ENCODE measurements at places on chromosomes 4 and X.

DNA sequence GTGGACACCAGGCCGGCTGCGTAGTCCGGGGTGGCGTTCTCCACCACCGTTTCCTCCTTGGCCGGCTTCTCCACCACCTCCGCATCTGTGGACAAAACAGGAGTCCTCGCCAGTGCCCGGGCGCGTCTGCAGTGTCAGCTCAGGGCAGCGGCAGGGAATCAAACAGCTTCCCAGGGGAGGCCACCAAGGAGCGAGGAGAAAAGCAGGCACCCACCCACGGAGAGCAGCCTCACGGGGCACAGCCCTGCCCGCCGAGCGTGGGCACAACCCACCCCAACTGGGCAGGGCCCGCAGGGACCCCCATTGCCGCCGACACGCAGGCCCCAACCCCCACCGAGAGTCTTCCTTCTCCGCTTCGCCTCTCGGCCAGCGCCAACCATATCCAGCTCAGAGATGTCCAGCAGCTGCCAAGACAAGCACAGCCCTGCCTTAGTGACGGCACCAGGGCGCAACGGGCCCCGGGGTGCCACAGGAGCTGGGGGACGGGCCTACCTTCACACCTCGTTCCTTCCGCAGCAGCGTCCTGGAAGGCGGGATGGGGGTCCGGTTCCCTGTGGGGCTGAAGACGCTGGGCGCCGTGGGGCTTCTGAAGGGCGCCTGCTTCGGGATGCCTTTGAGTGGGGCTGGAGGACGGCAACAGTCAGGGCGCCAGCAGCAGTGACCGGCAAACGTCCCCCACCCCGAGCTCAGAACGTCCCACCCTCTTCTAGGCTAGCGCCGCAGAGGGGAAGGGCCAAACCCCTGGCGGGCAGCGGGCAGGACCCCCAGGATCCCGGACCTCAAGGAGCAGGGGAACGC, 22.8 kb downstream of the NELFA start:
- no peak for DNase-seq
- no peak overlapping the region for H3K4me3 ChIP-seq
- no peak overlapping the region for H3K27ac ChIP-seq
- H3K4me1 ChIP-seq, result no peaks in the 10 kb centered on the region
- H3K27me3 ChIP-seq, result no peaks in the 10 kb centered on the region

GRCh38 chrX:11461201-11462001, 168.2 kb downstream of the AMELX start:
- no peak overlapping the region for H3K27ac ChIP-seq
- no peaks in the 10 kb centered on the region for H3K27me3 ChIP-seq
- no peaks in the 10 kb centered on the region for H3K36me3 ChIP-seq
- H3K4me3 ChIP-seq, result no peak overlapping the region
- no peak for DNase-seq
- H3K4me1 ChIP-seq, result no peaks in the 10 kb centered on the region

- no peak overlapping the region for H3K27ac ChIP-seq
- H3K36me3 ChIP-seq, result no peaks in the 10 kb centered on the region
- DNase-seq, result no peak
- H3K4me3 ChIP-seq, result no peak overlapping the region
- H3K27me3 ChIP-seq, result no peaks in the 10 kb centered on the region
These were observed 54.1 kb upstream of the GABRE start for GRCh38 chrX:152028579-152028978.

DNA sequence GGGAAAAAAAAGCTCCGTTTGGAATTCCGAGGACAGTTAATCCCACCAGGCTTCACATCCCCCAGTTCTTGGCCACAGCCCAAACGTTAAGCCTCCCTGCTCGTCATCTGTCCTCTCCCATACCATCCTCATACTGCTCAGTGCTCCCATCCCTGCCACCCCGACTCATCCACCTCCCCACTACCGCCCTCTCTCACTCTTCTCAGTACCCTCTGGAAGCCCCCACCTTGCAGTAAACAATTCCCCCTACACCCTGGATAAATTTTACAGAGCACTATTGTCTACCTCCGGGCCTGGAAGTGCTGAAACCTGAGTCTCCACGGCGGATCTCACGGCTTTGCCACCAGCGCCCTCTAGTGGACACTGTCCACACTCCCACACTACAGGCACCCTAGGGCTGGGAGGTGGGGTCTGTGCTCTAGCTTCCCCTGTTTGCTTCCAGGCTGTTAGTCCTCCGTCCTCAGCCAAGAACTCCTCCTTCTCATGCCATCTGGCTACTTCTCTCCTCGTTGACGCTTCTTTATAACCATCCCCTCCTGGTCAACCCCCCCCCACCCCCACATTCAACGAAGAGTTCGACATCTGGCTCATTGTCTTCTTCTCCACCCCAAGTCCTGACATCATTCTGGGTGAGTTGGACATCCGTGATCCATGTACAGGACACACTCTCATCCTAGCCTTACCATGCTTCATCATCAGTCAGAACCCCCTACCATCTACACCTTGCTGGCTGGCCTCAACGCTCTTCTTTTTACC, 54.5 kb downstream of the RTL9 start:
- H3K36me3 ChIP-seq, result no peaks in the 10 kb centered on the region
- no peaks in the 10 kb centered on the region for H3K27me3 ChIP-seq
- H3K4me1 ChIP-seq, result peaks cover 9% of the 10 kb centered on the region
- no peak overlapping the region for H3K27ac ChIP-seq
- DNase-seq, result peak; percentile 70

- no peak overlapping the region for H3K27ac ChIP-seq
- no peaks in the 10 kb centered on the region for H3K27me3 ChIP-seq
- DNase-seq, result no peak
- no peaks in the 10 kb centered on the region for H3K36me3 ChIP-seq
- no peaks in the 10 kb centered on the region for H3K4me1 ChIP-seq
These were observed 72.6 kb upstream of the TET2 start for GRCh38 chr4:105074097-105074496.

DNA sequence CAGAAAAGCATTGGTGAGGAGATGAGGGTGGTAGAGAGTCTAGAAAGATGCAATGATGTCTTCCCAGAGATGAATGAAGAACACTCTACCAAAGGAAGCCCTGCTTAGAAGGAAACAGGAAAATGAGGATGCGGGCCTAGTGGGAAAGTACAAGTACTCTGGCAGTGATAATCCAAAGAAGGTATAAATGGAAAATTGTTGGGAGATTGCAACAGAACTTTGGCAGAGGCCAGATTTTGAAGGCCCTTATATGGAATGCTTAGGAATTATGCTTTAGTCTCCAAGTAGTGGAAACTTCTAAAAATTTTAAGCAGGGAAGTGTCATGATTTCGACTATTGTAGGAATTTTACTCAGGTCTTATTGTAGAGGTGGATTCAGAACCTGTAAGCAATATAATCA, 11.0 kb downstream of the ARSJ start:
- no peaks in the 10 kb centered on the region for H3K4me1 ChIP-seq
- no peaks in the 10 kb centered on the region for H3K27me3 ChIP-seq
- DNase-seq, result no peak
- H3K36me3 ChIP-seq, result no peaks in the 10 kb centered on the region

DNA sequence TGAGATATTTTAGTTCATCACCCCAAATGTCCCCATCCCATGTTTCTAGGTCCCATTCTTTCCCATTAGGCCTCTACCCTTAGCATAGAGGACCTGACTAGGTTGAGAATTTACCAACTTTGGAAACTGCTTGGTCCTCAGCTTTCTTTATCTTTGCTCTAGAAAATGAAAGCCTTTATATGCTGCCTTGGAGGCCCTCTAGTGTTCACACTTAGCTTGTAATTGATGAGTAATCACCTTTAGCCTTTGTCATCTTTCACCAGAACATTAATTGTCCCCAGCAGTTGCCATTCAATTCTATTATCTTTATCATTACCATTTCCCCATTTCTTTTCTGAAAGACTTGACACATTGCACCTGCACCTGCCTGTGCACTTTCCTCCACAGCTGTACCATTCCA, 589.2 kb upstream of the NR3C2 start:
- H3K27me3 ChIP-seq, result no peaks in the 10 kb centered on the region
- no peak overlapping the region for H3K27ac ChIP-seq
- no peak overlapping the region for H3K4me3 ChIP-seq
- DNase-seq, result no peak
- no peaks in the 10 kb centered on the region for H3K4me1 ChIP-seq
- H3K36me3 ChIP-seq, result no peaks in the 10 kb centered on the region

- H3K4me1 ChIP-seq, result no peaks in the 10 kb centered on the region
- no peaks in the 10 kb centered on the region for H3K36me3 ChIP-seq
- H3K4me3 ChIP-seq, result no peak overlapping the region
- H3K27me3 ChIP-seq, result no peaks in the 10 kb centered on the region
These were observed 168.9 kb downstream of the ZNF674 start for GRCh38 chrX:46376246-46376885.

GRCh38 chrX:155876704-155877103, 4.4 kb upstream of the VAMP7 start:
- H3K27me3 ChIP-seq, result peaks cover 9% of the 10 kb centered on the region
- DNase-seq, result no peak
- no peak overlapping the region for H3K4me3 ChIP-seq
- no peak overlapping the region for H3K27ac ChIP-seq
- no peaks in the 10 kb centered on the region for H3K36me3 ChIP-seq

GRCh38 chr4:100588076-100588475, 70.3 kb upstream of the EMCN start:
- H3K27ac ChIP-seq, result no peak overlapping the region
- no peak overlapping the region for H3K4me3 ChIP-seq
- no peaks in the 10 kb centered on the region for H3K4me1 ChIP-seq
- no peaks in the 10 kb centered on the region for H3K36me3 ChIP-seq

DNA sequence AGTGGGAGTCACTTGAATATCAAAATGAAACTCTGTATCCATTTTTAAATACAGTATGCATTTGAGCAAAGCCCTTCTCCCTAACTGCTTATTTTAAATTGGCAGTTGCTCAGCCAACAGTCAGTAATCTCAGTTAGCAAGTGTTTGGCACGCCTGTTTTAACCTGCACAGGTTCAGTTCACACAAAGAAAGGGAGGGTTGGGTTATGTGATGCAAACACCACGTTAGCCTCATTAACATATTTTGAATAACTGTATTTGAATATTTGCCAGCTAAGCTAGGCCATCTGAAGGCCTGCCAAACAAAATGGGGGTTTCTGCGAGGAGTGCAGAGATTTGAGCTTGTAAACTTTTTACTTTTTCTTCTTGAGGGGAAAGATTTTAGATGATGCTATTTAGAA, 19.8 kb downstream of the GAB1 start:
- no peak for DNase-seq
- H3K27me3 ChIP-seq, result no peaks in the 10 kb centered on the region
- H3K4me1 ChIP-seq, result peaks cover 2% of the 10 kb centered on the region
- no peak overlapping the region for H3K27ac ChIP-seq

GRCh38 chr4:65976287-65976686, 306.0 kb upstream of the EPHA5 start:
- no peak for DNase-seq
- H3K36me3 ChIP-seq, result no peaks in the 10 kb centered on the region
- no peak overlapping the region for H3K4me3 ChIP-seq
- no peaks in the 10 kb centered on the region for H3K4me1 ChIP-seq
- H3K27me3 ChIP-seq, result no peaks in the 10 kb centered on the region

DNA sequence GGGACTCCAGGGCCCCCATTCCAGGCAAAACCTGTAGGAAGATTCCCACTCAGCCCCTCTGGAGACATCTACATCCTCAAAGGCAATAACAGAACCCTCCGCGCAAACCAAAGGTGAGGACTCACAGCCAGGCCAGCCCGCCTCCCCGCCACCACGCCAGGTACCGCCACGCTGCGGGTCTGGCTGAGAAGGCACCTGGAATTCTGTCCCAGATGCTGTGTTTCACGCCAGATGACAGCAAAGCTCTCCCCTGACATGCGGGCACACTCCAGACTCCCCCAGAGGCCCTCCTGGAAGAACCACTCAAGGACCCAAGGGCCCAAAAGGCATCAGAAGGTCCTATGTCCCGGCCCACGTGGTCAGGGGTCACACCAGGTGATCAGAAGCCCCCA, 59.6 kb downstream of the FAM53A start:
- no peak for DNase-seq
- H3K27me3 ChIP-seq, result no peaks in the 10 kb centered on the region
- H3K27ac ChIP-seq, result no peak overlapping the region
- no peaks in the 10 kb centered on the region for H3K36me3 ChIP-seq
- H3K4me3 ChIP-seq, result no peak overlapping the region

DNA sequence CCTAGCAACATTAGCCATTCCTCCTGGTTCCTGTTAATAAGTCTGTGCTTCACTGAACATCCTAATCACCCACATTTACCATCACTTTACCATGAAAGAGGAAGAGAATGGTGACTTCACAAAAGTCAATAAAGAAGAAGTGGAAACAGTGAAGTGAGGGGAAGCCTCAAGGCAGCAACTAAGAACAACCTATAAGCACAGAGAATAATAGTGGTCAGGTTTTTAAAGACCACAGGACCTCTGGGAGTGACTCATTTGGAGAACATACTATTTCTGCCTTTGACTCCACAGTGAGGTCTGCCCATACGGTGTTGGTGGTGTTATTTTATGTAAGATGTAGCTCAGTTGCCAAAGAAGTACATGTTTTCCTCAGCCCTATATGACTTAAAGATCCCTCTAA, 86.0 kb upstream of the TET2 start:
- H3K27me3 ChIP-seq, result no peaks in the 10 kb centered on the region
- H3K4me1 ChIP-seq, result no peaks in the 10 kb centered on the region
- DNase-seq, result no peak
- H3K36me3 ChIP-seq, result no peaks in the 10 kb centered on the region
- no peak overlapping the region for H3K27ac ChIP-seq

DNA sequence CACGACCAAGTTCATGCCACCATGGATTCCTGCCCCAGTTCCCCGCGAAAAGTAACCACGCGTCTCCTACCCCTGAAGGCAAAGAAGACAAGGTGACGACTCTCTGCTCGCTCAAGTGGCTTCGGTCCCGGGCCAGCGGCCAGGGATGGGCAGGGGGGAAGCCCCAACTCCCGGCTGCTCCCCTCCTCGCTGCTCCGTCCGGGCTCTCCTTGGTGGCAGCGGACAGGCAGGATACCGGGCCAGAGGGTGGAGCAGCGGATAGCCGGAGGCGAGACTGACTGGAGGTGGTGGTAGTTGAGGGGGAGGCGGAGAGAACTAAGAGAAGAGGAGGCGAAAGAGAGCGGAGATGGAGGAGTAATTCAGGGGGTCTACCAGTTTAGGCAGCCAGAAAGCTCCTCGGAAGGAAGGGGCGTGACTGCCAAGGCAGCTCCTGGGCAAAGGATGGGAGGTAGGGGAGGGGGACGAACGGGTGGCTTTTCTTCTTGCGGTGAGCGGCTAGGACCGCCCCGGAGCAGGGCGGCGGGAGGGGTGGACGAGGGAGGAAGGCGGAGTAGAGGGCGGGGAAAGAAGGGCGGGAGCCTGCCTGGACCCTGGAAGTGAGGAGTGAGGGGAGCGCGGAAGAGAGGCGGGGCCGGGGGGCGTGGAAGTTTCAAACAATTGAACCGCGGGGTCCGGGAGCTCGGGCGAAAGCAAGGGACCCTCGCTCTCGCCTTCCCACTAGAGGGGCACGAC, at the start of gene AMOT:
AMOT (minus strand) TSS at position 450 of the 732 bp plus-strand sequence. CDS start 17,705 bp downstream, outside the sequence.
- H3K4me3 ChIP-seq, result peak within 1 kb of the TSS; percentile 66
- DNase-seq, result peak; percentile 72

- no peak overlapping the region for H3K4me3 ChIP-seq
- no peak for DNase-seq
- H3K4me1 ChIP-seq, result no peaks in the 10 kb centered on the region
- no peaks in the 10 kb centered on the region for H3K27me3 ChIP-seq
- no peaks in the 10 kb centered on the region for H3K36me3 ChIP-seq
These were observed 56.5 kb downstream of the ANTXR2 start for GRCh38 chr4:80016506-80016905.

- H3K27ac ChIP-seq, result no peak overlapping the region
- no peaks in the 10 kb centered on the region for H3K27me3 ChIP-seq
- H3K36me3 ChIP-seq, result no peaks in the 10 kb centered on the region
- no peaks in the 10 kb centered on the region for H3K4me1 ChIP-seq
- DNase-seq, result no peak
These were observed 26.0 kb downstream of the ADH4 start for GRCh38 chr4:99117876-99118693.

GRCh38 chr4:22356987-22357596, 158.8 kb downstream of the ADGRA3 start:
- no peak for DNase-seq
- H3K4me3 ChIP-seq, result no peak overlapping the region
- H3K4me1 ChIP-seq, result no peaks in the 10 kb centered on the region
- H3K27ac ChIP-seq, result no peak overlapping the region

All from neuronal stem cell (in vitro differentiated cells).